Muscle of leg (tissue), 16 donors: ENCODE measurements at places on chromosomes 1 and 21. TPM values are rescaled to one million over a fixed set of nuclear protein-coding genes. Genes with fewer than 3 reads are reported as not detected.

- DNase-seq, result peak; percentile 94
These were observed 53.2 kb downstream of the CNN3 start for GRCh38 chr1:94873520-94874351.

GRCh38 chr1:3707298-3707938 lies 44.8 kb upstream of the CCDC27 start:
- no peak for DNase-seq

GRCh38 chr1:14120895-14121294 lies 420.9 kb downstream of the PRDM2 start:
- no peak for DNase-seq

DNA sequence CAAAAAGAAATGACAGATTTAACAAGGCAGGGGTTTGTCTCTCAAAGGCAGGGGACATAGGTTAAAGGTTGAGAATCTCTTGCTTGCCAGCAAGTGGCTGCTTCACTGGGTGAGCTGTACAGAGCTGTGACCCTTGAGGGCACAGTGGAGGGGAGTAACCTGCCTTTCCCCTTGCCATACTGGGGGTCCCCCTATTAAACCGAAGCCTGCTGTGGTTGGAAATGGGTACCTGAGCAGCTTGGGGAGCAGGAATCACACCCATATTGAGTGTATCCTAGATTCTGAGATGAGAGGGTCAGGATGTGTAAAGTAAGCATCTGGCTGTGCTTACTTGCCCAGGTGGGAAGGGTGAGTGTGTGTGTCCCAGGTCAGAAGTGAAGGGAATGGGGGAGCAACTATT lies 31.8 kb downstream of the WNT4 start:
- no peak for DNase-seq

DNA sequence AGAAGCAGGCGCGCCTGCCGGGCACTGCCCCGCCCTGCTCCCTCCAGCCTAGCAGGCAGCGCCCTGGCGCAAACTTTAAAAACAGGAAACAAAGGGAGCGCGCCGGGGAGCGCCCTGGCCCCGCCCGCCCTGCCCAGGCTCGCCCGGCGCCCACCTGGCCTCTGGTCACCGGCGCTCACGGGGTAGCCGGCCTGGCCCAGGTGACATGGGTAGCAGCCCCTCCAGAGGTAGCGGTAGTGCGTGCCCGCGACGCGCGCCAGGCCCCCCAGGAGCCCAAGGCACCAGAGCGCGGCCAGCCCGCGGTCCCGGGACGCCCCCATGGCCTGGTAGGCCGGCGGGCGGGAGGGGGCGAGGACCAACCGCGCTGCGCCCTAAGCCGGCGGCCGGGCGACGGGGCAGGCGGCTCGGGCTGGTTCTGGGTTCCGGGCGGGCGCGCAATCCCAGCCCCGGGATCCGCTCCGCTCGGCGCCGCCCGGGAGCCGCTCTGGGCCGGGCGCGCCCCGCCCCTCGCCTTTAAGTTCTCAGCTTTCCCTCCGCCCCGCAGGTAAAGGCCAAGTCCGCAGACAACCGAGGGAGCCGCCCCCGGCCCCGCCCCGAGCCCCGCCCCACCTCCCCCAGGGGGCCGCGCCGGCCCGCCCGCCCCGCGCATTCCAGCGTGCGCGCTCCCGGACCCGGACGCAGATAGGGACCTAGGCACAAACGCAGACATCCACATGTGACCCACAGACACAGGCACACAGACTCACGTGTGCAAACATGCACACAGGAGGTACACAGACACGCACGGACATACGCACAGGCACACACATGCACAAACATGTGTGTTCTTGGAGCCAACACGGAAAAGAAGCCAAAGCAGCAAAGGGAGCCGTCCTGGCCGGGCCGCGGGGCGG lies 76.7 kb downstream of the ARHGEF16 start:
- DNase-seq, result peak; percentile 82

Gene KCNT2
- 10.6 TPM for total RNA-seq

Gene CD247
- total RNA-seq, result 0.31 TPM

Gene OR2M2
- total RNA-seq, result not detected
